ENCODE measurements at places on chromosomes 2 and 18.

DNA sequence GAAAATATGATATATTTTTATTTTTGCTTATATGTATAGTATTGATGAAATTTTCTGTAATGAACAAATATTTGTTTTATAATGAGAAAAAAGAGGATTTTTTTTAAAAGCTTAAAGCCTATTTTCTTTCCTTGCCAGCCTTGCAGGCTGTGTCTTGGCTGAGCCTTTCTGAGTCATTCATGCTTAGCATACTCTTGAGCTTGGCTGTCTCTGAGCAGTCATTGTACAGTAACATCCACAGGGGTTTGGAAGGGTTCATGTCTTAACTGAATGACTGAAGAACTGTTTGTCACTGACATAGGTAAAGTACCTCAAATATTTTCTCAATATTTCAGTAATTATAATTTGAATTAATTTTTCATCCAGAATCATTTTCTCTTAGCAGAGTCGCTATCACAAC lies 49.3 kb downstream of the GPR39 start:
- DNase-seq = no peak

DNA sequence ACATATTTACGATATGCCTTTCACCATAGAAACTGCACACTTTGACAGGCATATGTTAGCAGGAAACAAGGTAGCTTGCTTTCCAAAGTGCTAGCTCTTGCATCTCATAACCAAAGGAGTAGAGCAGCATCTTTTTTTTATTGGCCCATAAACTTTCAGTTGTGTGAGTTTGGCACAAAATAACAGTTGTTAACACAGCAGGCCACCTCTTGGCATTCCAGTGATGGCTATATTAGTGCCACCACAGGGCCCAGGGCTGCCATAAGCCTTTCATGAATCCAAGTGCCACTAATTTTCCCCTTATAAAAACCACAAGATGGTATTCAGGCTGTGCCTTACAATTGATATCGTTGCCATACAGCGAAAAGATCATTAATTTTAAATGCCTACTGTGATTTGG lies 40.3 kb upstream of the KLF7 start:
- no peak for DNase-seq

DNA sequence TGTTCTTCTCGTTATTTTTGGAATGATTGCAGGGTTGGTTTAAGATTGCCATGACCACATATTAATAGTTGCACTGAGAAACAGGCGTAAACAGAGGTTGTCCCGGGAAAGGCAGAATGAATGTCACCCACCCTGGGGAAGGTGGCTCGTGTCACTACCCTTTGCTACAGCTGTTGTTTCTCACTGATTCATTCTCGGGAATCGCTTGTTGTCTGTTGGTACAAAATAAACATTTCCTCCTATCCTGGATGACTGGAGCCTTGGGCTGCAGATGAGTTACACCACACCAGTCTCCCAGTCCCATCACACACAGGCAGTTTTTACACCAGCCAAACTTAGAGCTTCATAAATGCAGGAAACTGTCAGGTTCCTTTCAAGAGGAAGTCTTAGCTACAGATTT lies 216.7 kb downstream of the GBX2 start:
- DNase-seq = no peak

DNA sequence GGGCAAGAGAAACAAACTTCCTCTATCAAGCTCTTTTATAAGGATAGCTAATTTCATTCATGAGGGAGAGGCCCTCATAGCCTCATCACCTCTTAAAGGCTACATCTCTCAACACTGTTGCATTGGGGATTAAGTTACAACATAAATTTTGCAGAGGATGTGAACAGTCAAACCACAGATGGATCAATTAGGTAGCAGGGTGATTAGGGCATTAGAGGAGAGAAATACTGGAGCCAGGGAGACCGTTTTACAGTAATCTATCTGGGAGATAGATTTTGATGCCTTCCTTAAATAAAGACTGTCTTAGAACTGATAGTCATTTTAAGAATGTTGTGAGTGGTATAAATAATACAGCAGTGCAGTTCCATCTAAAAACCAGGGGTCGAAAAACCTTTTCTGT lies 258.9 kb downstream of the DCC start:
- DNase-seq = peak; percentile 13

DNA sequence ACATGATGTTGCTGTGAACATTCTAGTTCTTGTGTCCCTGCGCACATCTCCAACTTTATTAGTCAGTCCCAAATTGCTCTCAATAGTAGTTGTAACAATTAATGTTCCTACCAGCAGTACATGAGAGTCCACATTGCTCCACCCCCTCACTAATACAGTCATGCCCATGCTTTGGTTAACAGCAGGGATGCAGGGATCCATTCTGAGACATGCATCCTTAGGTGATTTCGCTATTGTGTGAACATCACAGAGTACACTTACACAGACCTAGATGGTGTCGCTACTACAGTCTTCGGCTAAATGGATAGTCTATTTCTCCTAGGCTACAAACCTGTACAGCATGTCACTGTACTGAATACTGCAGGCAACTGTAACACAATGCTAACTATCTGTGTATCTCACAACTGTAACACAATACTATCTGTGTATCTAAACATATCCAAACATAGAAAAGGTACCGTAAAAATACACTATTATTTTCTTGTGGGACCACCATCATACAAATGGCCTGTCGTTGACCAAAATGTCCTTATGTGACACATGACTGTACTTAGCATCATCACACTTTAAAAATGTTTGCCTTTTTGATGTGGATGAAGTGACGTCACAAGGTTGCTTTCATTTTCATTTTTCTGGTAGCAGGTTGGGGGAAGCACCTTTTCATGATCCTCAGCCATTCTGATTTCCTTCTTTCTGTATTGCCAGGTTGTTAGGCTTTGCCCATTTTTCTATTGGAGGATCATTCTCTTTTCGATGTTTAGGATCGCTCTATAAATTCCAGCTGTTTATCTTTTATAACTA lies 82.9 kb upstream of the RNF152 start:
- DNase-seq = no peak

- DNase-seq = no peak
These were observed 263.9 kb downstream of the MYCN start for GRCh38 chr2:16204251-16204650.

GRCh38 chr2:64145714-64146113 lies 1.5 kb upstream of the PELI1 start:
- DNase-seq = no peak

DNA sequence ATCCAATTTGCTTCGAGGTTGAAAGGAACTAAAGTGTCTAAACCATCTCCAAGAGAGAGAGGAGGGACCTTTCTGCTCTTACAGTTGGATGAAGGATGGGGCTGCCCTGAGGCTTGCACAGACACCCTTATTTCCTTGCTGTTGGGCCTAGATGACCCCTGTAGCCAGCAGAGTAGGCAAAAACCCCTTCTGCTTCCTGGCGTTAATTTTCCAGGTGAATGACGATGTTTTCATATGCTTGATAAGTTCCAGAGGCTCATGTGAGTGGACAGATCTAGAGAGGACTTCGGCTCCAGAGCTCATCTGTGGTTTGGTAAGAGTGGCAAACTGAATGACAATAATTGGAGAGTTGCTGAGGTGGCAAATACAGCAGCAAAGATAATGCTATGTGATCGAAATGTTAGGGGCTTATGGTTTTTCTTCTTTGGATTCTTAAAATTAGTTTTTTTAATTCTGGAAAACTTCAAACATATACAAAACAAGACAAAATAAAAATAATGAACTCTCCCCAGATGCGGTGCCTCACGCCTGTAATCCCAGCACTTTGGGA lies 98.6 kb upstream of the MAP4K3 start:
- no peak for DNase-seq

DNA sequence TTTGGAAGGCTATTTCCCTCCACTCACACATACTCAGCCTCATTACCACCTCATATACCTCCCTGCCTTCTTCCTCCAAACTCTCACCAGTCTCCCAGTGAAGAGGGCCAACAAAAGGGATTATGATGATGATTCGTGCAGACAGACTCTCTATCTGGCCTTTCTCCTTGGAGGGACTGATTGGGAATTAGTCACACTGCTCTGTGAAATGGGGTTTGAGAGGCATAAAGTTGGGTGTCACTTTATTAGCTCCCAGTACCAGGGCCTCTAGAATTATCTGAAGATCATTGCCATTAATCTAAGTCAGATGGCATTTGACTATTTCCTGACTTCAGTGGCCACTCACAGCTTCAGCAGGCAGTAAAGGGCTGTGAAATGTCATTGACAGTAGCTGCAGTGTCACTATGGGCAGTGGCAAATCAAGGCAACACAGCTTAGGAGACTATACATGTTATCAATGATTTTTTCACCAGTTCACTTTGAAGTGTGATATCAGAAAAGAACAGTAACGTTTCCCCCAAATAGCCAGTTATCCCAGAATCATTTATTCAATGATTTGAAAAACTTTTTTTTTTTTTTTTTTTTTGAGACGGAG lies 17.4 kb downstream of the CNRIP1 start:
- DNase-seq = no peak

DNA sequence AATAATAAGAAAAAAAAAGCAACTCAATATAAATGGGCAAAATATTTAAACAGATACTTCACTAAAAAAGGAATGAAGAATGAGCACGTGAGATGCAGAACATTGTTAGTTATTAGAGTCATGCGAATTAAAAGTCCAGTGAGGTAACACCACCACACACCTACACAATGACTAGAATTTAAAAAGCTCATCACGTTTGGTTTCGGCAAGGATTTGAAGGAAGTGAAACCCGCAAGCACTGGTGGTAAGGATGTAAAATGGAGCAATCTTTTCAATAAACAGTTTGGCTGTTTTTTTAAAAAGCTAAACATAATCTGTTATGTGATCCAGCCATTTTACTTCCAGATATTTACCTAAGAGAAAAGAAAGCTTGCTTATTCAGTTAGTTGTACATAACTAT lies 1181.6 kb upstream of the CELF4 start:
- no peak for DNase-seq
